ENCODE measurements at places on chromosomes 4 and X. TPM values are rescaled to one million over a fixed set of nuclear protein-coding genes. Genes with fewer than 3 reads are reported as not detected.

DNA sequence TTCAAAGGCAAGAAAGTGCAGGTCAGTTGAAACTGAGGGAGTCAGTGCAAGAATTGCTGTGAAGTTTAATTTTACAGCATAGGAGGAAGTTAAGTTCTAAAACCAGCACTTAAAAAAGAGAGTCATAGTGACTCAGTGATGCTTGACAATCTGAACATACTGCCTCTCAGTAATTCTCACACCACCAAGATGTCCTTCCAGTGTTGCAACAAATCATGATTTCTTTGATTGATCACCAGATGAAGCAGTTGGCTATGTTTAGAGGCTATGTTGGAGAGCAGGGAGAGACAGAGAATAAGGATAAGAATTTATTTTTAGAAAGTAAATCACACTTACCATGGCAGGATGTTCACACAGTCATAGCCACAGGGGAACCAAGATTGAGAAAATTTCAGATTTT lies 13.2 kb downstream of the TRIM2 start:
- no peaks in the 10 kb centered on the region for H3K36me3 ChIP-seq
- no peak for DNase-seq
- H3K27ac ChIP-seq = no peak overlapping the region
- H3K4me1 ChIP-seq = no peaks in the 10 kb centered on the region
- H3K4me3 ChIP-seq = no peak overlapping the region
- H3K27me3 ChIP-seq = no peaks in the 10 kb centered on the region

DNA sequence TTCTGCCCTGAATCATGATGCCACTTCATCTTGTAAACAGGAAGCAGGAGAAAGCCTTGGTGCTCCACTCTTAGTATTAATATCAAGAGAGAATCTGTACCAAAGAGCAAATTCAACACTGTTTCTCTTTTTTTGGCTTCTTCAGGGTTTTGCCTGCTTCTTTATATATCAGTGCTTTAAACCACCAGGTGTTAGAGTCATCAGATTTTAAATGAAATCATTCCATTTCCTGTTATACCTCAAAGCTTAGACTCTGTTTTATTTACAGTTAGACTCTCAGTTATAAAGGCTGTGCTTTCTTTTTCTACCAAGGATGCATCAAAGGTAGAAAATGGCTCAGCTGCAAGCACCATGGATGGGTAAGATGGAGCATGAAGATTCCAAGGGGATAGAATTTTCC lies 350.9 kb downstream of the CAMK2D start:
- H3K4me3 ChIP-seq = no peak overlapping the region
- peaks cover 11% of the 10 kb centered on the region for H3K4me1 ChIP-seq
- DNase-seq = no peak

DNA sequence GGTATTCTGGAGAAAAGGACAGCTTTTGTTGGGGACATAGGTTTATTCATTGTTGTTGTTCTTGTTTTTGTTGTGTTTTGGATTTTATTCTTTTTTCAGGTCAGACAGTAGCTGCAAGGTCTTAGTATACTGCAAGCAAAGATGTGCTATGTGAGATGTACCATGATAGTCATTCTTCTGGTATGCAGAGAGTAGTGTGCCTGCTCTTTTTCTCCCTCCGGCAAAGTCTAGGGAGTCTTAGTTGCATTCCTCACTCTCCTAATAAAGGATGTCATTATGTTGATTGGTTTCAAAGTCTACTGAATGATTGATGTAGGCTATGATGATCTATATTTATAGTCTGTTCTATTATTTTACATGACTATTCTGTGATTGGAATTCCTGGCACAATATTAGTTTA lies 119.9 kb upstream of the POF1B start:
- H3K4me1 ChIP-seq = no peaks in the 10 kb centered on the region
- H3K4me3 ChIP-seq = no peak overlapping the region
- no peaks in the 10 kb centered on the region for H3K36me3 ChIP-seq

GRCh38 chr4:152374606-152375285 lies 161.1 kb downstream of the FBXW7 start:
- no peaks in the 10 kb centered on the region for H3K27me3 ChIP-seq
- no peak for DNase-seq

DNA sequence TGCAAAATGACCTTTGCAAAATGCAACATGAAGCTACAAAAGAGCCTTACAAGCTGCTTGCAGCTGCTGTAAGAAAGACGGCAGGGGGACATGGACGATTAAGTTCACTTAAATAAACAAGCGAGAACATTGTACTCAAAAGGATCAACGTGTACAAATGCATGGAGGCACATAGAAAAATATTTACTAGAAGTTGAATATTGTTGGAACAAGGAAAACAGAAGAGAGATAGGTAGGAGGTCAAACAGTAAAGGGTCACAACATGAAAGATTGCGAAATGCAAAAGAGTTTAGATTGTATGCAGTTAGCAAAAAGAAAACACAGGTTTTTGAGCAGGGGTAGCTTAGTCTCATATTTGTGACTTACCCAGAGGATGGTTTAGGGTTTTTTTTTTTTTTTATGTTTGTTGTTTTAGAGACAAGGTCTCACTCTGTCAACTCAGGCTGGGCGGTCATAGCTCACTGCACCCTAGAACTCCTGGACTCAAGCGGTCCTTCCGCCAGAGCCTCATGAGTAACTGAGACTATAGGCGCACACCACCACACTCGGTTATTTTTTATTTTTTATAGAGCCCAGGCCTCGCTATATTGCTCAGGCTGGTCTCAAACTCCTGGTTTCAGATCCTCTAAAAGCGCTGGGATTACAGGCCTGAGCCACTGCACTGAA lies 1.4 kb upstream of the PHF8 start:
- DNase-seq = no peak
- peaks cover 4% of the 10 kb centered on the region for H3K4me1 ChIP-seq
- H3K36me3 ChIP-seq = peaks cover 5% of the 10 kb centered on the region
- no peaks in the 10 kb centered on the region for H3K27me3 ChIP-seq
- H3K4me3 ChIP-seq = no peak overlapping the region
- H3K27ac ChIP-seq = no peak overlapping the region

- no peaks in the 10 kb centered on the region for H3K36me3 ChIP-seq
- H3K27me3 ChIP-seq = no peaks in the 10 kb centered on the region
- no peak for DNase-seq
- no peaks in the 10 kb centered on the region for H3K4me1 ChIP-seq
These were observed 466.1 kb downstream of the C4orf33 start for GRCh38 chr4:129561886-129562671.

DNA sequence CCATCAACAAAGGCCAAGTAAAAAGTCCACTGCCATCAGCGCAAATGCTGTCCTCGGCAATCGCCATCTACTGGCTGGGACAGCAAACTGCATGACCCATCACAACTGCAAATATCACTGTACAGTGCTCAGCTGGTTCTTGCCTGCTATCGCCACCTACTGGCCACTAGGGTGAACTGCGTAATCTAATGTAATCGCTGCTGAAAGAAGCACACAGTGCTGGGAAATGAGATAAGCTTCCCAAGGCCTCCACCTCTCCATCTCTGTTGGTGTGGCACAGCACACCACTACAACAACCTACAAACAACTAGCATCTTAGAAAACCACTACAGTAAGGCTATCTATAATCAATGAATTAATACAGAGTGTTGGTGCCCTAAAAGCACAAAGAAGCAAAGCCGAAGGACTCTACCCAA lies 298.3 kb downstream of the TEX13A start:
- no peaks in the 10 kb centered on the region for H3K27me3 ChIP-seq
- no peak overlapping the region for H3K27ac ChIP-seq
- no peak overlapping the region for H3K4me3 ChIP-seq
- no peaks in the 10 kb centered on the region for H3K36me3 ChIP-seq
- peak; percentile 67 for DNase-seq

GRCh38 chr4:151772274-151772673 lies 11.5 kb upstream of the GATB start:
- H3K36me3 ChIP-seq = no peaks in the 10 kb centered on the region
- DNase-seq = no peak
- H3K4me1 ChIP-seq = no peaks in the 10 kb centered on the region
- no peak overlapping the region for H3K4me3 ChIP-seq
- H3K27ac ChIP-seq = no peak overlapping the region
- peaks cover 7% of the 10 kb centered on the region for H3K27me3 ChIP-seq

- DNase-seq = no peak
- H3K27me3 ChIP-seq = no peaks in the 10 kb centered on the region
- no peak overlapping the region for H3K27ac ChIP-seq
- no peaks in the 10 kb centered on the region for H3K36me3 ChIP-seq
These were observed 116.9 kb upstream of the GALNT7 start for GRCh38 chr4:173051716-173052115.

DNA sequence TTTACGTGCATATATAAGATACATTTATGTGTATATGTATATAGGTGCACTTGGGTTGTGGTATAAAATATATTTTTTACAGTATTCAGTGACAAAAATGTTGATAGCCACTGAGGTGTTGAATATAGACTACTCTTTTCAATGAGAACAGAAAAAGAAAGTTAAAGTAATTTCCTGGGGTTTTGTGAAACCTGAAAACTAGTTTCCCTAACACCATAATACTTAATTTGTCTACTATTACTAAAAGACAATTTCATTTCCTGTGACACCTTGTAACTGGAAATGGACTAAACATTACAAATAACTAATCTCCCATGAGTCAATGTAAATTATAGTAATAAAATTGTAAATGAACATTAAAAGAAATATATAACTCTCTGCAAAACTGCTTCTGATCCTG lies 32.0 kb upstream of the MAP9 start:
- H3K36me3 ChIP-seq = no peaks in the 10 kb centered on the region
- H3K4me3 ChIP-seq = no peak overlapping the region
- H3K4me1 ChIP-seq = peaks cover 7% of the 10 kb centered on the region
- no peak overlapping the region for H3K27ac ChIP-seq

DNA sequence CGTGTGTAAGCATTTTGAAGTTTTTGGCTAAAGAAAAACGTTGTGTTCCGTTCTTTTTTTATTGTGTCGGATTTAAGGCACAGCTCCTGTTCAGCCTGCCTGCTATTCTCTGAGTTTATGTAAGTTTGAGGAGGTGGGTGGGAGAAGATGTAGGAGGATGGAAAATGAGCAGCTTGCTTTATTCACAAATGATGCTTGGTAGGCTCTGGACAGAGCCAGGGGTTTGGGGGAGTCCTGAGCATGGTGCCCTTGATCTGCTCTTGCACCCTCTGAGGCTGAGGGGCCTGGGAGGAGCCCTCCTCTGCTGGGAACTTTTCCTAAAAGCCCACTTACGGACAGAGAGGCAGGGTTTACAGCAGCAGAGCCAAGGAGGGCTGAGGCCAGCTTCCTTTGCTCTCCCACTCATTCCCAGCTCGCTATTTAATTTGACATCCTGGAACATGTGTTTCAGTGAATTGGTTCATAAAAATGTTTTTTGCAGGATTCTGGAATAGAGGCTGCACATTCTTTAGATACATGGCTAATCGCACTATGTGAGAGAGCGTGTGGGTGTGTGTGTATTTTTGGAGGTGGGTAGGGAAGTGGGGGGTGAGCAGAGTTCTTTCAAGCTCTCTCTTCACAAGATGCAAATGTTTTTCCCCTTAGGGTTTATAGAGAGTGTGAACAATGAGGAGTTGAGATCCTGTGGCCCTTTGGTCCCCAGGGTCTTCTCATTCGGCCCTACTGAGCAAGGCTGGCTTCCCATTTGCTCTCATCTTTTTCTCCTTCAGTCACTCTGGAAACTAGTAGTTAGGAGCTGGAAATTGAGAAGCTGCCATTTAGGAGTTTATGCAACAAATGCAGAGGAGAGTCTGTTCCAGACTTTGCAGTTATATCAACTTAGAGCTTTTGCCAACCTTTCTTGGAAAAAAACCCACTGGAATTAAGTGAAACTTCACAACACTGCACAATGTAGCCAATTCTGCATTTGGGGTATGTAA lies 32.1 kb downstream of the TMEM131L start:
- no peaks in the 10 kb centered on the region for H3K36me3 ChIP-seq
- no peak overlapping the region for H3K4me3 ChIP-seq
- H3K4me1 ChIP-seq = no peaks in the 10 kb centered on the region
- no peak for DNase-seq
- H3K27me3 ChIP-seq = no peaks in the 10 kb centered on the region

GRCh38 chr4:18234108-18234507 lies 212.6 kb upstream of the LCORL start:
- H3K27ac ChIP-seq = no peak overlapping the region
- H3K4me1 ChIP-seq = no peaks in the 10 kb centered on the region
- no peaks in the 10 kb centered on the region for H3K36me3 ChIP-seq

DNA sequence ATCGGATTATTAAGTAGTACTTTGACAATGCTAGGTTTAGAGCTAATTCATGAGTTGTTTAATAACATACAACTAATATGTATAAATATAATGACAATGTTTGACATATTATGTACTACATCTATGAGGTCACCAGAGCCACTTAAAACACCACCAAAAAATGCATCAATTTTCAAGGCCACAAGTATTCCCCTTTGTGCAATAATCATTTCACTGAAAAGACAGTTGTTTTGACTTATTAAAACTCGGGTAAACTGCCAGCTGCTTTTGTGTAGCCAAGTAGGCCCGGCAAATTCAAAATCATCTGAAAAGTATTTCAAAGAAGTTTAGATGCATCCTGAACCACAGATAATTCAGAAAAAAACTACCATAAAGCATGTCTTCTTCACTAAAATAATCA lies 48.7 kb downstream of the CLOCK start:
- no peak overlapping the region for H3K27ac ChIP-seq
- H3K27me3 ChIP-seq = no peaks in the 10 kb centered on the region
- H3K36me3 ChIP-seq = no peaks in the 10 kb centered on the region
- DNase-seq = no peak

DNA sequence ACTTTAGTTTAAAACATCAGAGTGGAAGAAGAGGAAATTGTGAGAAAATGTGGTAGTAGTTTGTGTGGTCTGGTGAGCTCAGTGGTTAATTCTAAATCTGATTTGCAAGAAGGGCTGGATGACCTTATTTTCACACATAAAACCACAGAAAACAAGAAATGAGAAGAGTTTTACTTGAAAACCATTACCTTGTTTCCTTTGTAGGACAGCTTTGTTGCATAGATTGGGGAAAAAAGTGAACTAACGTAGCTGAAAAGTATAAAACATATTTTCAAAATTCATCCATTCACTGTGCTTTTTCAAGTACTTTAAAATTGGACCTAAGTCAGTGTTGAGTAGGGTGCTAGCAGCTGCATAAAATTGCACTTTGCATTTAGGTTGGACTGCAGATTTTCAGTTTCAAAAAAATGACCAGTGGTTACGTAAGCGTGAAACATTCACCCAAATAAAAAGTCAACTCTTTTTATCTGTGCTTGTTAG lies 211.3 kb downstream of the ARHGAP10 start:
- DNase-seq = no peak
- no peak overlapping the region for H3K27ac ChIP-seq
- no peaks in the 10 kb centered on the region for H3K4me1 ChIP-seq
- H3K4me3 ChIP-seq = no peak overlapping the region
- H3K36me3 ChIP-seq = peaks cover 10% of the 10 kb centered on the region
- H3K27me3 ChIP-seq = no peaks in the 10 kb centered on the region

GRCh38 chr4:109560687-109561461 lies 828 bp downstream of the MCUB start:
- no peaks in the 10 kb centered on the region for H3K27me3 ChIP-seq
- DNase-seq = no peak
- H3K36me3 ChIP-seq = no peaks in the 10 kb centered on the region
- peaks cover 9% of the 10 kb centered on the region for H3K4me1 ChIP-seq
- peak overlapping the region; percentile 68 for H3K27ac ChIP-seq
- peak overlapping the region; percentile 69 for H3K4me3 ChIP-seq

GRCh38 chr4:98399915-98400314 lies 138.7 kb downstream of the RAP1GDS1 start:
- H3K27ac ChIP-seq = no peak overlapping the region
- H3K36me3 ChIP-seq = no peaks in the 10 kb centered on the region
- no peak overlapping the region for H3K4me3 ChIP-seq

The BDH2 gene
- 56.6 TPM for total RNA-seq

The AREG gene
- total RNA-seq = 14.6 TPM

The CD40LG gene
- total RNA-seq = 1.6 TPM

The MAGEA2B gene
- not detected for total RNA-seq

The PCDH19 gene
- total RNA-seq = 0.17 TPM

The MXRA5 gene
- total RNA-seq = 8.9 TPM

The PNMA5 gene
- not detected for total RNA-seq

The IL3RA gene
- total RNA-seq = 43.0 TPM

All from upper lobe of right lung (tissue), 1 donor.